Upper lobe of left lung (tissue), 6 donors: ENCODE measurements at places on chromosomes 2 and 18. TPM values are rescaled to one million over a fixed set of nuclear protein-coding genes. Genes with fewer than 3 reads are reported as not detected.

The PPP1R1C gene
- 9.4 TPM for total RNA-seq

The OLA1 gene
- 16.5 TPM for total RNA-seq

The SCYGR2 gene
- total RNA-seq: not detected

The AP1S3 gene
- total RNA-seq: 12.6 TPM

The CYP27C1 gene
- 0.11 TPM for total RNA-seq

The IGFBP5 gene
- total RNA-seq: 104 TPM

The FMNL2 gene
- 52.4 TPM for total RNA-seq

The RUFY4 gene
- 0.15 TPM for total RNA-seq

The ALPP gene
- 4.8 TPM for total RNA-seq

The SIGLEC15 gene
- total RNA-seq: 0.44 TPM
